ENCODE measurements at places on chromosomes 6 and 20. TPM values are rescaled to one million over a fixed set of nuclear protein-coding genes. Genes with fewer than 3 reads are reported as not detected.

- DNase-seq: no peak
Observed at GRCh38 chr6:37138856-37139229, 31.1 kb upstream of the PIM1 start.

TSPO2 gene
- not detected for total RNA-seq

DNA sequence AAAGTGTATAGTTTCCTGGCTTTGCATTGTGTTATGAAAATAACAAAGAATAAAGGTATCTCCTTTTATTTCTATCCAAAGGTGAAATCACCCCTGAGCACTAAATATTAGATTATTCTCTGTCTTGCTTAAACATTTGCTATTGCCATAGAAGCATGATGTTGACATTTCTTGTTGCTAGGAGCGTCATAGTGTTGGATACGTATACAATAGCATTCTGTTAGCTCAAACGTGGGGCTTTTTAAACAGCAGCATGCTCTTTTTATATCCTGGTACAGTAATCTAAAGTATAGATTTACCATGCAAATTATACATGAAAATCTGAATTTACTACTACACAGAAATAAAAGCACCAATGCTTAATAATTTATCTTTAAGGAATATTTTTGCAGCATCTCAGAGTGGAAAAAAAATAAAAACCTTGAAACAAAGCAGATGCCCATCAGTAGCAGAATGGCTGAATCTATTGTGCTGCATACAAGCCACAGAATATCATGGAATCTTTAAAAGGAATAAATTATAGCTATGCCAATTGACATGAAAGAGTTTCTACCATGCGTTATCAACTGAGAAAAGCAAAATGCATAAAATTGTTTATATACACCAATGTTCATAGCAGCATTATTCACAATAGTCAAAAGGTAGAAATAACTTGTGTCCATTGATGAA is 9.6 kb upstream of the HSF2 start:
- DNase-seq: no peak

COL20A1 gene
- total RNA-seq: not detected

DNA sequence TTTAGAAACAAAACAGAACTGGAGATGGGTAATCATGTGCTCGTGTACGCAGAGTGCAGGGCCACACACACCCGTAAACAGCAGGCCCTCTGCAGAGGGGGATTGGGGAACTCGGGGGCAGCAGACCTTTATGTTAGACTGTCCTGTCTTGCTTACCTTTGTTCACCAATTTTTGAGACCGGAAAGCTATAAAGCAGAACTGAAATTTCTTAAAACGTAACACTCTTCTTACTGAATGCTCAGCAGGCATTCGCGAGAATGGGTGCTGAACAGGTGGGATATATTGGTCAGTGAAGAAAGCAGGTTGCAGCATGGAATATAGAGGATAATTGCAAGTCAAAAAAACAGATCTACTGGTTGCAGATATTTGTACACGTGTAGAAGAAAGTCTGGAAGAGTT is 211.1 kb downstream of the BMP7 start:
- DNase-seq: no peak

GRCh38 chr6:88456221-88456859 is 290.2 kb upstream of the CNR1 start:
- DNase-seq: no peak

- no peak for DNase-seq
Observed at GRCh38 chr6:156269751-156270369, 507.3 kb upstream of the ARID1B start.
